ENCODE measurements at places on chromosomes 5 and 9.
A peak's percentile ranks its signal among the peaks of the same experiment; 100 is the strongest.

DNA sequence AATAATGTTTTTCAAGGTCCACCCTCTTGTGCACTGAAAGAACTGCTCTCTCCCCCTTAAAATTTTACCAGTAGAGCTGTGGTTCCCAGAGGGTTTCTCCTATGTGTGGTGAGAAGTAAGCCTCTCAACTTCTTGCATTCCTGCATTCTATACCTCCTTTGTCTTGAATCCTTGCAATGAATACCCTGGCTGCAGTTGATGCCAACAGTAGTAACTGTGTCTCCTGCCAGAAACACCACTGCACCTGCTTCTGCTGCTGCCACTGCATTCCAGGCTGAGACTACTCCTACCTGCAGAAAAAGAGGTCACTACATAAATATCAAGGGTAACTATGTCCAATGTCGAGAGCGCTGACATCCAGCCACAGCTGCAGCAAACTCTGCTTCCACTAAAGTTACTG is 203.7 kb downstream of the TMEM167A start:
- DNase-seq = no peak

GRCh38 chr5:81391-82021 is 10.5 kb upstream of the PLEKHG4B start:
- DNase-seq = no peak

GRCh38 chr9:22107202-22108045 is 98.3 kb upstream of the CDKN2B start:
- DNase-seq = peak; percentile 89

DNA sequence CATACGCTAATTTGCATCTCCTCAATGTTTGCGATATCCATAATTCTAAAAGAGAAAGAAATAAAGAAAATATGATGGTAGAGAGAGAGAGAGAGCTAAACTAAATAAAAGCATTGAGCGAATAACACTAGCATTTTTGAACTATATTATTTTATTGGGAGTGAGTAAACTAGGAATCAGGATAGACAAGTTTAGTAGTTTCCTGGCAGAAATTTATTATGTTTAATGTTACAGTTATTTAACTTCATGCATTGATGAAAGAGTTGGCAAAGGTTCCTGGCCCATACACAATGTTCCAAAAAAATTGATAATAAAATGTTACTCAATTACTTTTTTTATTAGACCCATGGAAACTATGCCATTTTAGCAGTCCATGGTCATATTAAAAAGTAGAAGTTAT is 1708.2 kb upstream of the CDH6 start:
- no peak for DNase-seq

GRCh38 chr5:76074487-76075065 is 8.6 kb upstream of the SV2C start:
- DNase-seq = no peak

DNA sequence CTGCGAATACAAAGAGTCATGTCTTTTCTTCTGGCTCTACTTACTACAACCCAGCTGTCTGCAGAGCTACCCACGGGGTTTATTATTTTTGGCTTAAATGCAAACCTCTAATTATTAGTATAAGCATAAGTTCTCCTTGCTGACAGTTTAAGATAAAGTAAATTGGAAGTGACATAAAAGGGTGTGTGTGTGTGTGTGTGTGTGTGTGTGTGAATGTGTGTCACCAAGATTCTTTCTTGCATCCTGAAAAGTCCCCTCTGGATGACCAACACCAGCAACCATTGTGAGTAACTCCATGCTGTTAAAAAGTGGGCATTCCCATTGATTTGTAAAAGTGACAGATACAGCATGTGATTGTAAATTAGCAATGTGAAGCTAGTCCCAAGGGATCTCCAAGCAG is 803.8 kb upstream of the ZNF608 start:
- DNase-seq = peak; percentile 94

GRCh38 chr5:36661456-36662220 is 55.2 kb downstream of the SLC1A3 start:
- peak; percentile 49 for DNase-seq

DNA sequence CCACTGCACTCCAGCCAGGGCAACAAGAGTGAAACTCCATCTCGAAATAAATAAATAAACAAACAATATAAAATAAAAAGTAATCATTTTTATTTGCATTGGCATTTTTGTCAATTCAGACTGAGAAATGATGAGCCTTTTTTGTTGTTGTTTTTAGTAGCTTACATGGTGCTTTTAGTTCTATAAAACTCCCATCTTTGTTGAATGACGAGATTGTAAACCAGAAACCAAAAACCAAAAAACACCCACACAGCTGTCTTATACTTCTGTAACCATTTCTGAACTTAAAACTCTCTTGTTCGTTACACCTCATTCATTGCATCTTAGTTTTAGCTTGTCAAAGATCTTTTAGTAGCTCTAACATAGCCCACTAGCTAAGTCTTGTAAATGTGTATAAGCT is 44.7 kb downstream of the GGTA1 start:
- DNase-seq = no peak
